CD4-positive, alpha-beta T cell treated with Interleukin-10 for 1 hour (primary cell): ENCODE measurements at places on chromosomes 7 and 10.

DNA sequence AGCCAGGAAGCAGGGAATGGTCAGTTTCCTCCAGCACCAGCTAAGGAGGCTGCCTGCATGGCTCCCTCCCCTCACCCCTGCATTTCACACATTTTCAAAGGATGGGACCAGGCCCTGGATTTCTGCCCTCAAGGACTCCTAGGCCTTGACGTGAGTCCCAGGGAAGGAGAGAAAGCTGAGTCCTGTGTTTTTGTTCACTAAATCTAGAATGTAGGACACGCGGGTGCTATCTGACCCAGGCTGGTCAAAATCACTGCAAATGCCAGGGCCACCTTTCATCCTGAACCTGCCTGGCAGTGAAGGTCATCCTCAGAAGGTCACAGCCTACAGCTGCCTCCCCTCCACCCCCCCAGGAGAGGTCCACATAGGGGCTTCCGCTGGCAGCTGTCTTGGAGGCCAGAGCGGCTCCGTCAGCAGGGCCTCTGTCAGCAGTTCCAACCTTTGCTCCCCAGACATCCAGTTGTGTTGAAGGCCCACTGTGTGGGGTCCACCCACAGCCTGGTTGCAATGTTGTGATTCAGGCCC lies 18.0 kb downstream of the RHBDD2 start:
- no peak for DNase-seq

GRCh38 chr7:106641416-106641815 lies 19.5 kb downstream of the CCDC71L start:
- DNase-seq: no peak

DNA sequence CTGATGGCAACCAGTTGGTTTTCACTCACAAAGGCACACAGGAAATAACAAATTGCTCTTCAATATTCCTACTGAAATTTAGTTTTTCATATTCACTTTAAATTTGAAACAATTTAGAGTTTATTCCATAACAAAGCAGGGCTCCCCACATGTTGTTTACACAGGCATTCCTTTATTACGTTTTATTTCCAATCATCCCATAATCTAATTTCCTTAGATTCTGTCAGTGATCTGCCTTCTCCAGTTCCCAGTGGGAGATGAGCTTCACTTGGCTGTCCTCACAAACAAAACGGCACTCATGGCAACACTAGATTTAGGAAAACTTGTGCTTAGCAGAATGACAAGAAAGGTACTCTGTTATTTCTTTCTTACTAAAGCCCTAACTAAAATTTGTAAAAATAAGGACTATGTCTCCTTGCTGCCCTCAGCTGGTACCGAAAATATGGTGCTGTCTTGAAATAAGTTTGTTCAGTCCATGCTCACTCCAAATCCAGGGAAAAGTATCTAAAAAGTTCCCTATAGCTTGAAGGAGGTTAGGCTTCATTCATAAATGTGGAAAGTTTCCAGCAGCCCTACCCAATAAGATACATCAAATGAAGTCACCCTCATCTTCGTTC lies 23.0 kb downstream of the PHYH start:
- DNase-seq: no peak

DNA sequence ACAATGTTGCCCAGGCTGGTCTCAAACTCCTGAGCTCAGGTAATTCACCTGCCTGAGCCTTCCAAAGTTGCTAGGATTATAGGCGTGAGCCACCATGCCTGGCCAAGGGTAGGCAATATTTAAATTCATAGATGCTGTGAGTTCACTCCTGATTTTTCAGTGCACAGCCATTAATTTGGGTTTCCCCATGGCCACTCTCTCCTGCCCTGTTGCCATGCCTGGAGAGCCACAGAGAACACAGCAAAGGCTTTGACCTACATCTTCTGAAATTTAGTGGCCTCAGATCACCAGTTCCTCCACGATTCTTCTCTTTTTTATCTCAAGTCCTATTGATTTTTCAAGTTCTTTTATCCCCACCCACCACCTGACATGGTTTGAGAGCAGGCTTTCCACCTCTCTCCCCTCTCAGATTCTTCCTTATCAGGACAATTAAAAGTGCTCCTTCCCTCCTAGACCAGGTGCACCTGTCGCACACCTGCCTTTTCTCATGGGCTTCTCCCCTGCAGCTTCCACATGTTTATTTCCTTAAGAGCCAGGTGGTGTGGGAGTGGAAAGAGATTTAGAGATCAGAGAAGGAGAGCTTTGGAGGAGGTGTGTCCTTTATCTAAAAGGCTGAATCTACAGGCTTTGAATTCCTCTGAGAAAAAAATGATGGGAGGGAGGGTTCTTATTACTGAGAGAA lies 123.8 kb downstream of the ADRA2A start:
- DNase-seq: no peak

GRCh38 chr7:103799298-103799697 lies 190.2 kb downstream of the RELN start:
- DNase-seq: no peak

DNA sequence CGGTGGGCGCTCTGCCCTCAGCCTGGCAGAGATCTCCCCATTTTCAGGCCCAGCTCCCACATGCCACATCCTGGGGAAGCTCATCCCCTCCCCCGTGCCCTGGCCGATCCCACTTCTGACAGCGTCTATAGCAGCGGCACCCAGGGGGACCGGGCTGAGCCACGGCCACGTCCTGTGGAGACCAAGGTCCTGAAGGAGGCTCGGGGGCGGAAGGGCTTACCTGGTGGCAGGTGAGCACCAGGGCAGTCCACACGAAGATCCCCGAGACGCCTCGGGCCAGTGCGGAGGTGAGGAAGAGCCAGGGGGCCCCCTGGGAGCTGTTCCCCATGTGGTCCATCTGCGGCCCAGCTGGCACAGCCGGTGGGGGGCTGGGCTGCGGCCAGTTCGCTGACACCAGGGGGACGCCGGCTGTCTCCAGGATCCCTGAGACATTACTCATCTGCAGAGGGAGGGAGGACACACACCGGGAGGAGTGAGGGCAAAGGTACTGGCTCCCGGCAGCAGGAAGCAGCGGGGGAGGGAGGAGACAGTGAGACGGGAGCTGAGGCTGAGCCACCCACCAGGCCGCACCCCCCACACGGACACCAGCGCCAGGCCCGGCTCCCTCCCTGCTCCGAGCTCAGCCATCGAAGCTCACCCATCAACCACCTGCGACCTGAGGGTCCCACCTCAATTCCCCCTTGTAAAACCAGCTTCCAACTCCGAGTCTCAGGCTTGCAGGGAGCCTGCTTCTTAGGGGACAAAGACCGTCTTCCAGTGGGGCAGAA lies 776 bp downstream of the TMEM184A start:
- DNase-seq: no peak

DNA sequence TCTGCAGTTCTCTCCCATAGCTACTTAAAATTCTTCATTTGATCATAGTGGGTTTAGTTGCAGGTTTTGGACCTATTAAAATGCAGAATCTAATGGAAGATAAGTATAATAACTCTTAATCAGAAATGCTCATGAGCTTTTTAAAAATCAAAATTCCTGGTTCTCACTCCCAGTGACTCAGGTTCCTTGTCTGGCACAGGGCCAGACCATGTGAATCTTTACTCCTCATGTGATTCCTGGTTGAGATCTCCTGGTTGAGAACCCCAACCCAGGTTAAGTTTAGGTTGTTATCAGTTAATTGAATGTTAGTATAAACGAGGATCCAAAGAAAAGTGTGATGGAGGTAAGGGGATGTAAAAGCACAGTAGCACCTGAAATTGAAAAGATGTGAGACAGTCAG lies 17.5 kb upstream of the TRUB1 start:
- no peak for DNase-seq

- no peak for DNase-seq
Observed at GRCh38 chr10:37741831-37742230, 115.6 kb downstream of the ZNF248 start.

DNA sequence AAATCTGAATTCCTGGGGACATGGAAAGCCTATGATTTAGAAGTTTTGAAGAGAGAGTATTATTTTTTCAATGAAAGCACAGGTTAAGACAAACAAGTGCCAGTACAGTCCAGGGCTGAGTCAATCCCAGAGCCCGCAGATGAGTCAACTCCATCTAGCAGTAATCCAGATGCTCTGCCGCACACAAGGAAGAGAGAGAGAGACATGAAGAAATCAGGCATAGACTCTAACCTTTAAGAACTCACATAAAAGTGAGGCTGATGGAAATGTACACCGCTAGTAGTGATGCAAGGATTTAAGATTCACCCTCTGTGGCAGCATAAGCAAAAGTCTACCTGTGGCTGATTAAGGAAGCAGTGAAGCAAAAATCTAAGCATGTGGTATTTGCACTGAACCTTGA lies 651.5 kb downstream of the TNS3 start:
- no peak for DNase-seq

GRCh38 chr7:70654979-70655378 lies 477.0 kb upstream of the GALNT17 start:
- DNase-seq: no peak

- no peak for DNase-seq
Observed at GRCh38 chr7:151838072-151838471, 38.8 kb downstream of the PRKAG2 start.

- no peak for DNase-seq
Observed at GRCh38 chr7:47443049-47443448, 138.9 kb downstream of the TNS3 start.

- no peak for DNase-seq
Observed at GRCh38 chr10:130215151-130215930, 79.2 kb downstream of the GLRX3 start.

GRCh38 chr10:3790858-3791257 lies 5.8 kb upstream of the KLF6 start:
- no peak for DNase-seq

DNA sequence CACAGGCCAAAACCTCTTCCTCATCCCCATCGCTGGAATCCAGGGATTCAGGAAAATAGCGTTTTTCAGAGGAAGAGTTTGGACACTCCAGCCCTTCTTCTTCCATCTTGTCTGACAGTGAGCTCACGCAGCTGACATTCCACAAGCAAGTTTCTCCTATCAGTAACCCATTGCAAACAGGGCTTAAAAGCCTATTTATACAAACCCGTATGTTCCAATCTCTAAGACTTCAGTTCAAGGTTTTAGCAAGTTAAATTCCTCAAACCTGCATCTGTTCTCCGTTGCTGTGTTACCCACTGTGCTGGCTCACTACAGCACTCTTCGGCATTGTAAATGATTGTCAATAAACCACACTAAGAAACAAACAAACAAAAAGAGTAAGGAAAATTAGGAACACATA lies 373 bp downstream of the DHX32 start:
- DNase-seq: no peak

GRCh38 chr7:38629651-38630510 lies 1.3 kb downstream of the AMPH start:
- DNase-seq: no peak

DNA sequence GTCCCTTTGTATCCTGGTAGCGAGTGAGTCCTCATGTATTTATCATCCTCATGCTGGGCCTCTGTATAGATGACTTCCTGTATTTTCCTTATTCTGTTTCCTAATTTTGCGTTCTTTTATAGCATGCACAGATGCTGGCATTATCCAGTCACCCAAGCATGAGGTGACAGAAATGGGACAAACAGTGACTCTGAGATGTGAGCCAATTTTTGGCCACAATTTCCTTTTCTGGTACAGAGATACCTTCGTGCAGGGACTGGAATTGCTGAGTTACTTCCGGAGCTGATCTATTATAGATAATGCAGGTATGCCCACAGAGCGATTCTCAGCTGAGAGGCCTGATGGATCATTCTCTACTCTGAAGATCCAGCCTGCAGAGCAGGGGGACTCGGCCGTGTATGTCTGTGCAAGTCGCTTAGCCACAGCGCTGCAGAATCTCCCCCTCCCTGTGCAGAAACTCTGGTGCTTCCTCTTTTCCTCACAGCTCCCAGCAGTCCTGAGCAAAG lies 183.1 kb upstream of the PRSS58 start:
- peak; percentile 26 for DNase-seq

DNA sequence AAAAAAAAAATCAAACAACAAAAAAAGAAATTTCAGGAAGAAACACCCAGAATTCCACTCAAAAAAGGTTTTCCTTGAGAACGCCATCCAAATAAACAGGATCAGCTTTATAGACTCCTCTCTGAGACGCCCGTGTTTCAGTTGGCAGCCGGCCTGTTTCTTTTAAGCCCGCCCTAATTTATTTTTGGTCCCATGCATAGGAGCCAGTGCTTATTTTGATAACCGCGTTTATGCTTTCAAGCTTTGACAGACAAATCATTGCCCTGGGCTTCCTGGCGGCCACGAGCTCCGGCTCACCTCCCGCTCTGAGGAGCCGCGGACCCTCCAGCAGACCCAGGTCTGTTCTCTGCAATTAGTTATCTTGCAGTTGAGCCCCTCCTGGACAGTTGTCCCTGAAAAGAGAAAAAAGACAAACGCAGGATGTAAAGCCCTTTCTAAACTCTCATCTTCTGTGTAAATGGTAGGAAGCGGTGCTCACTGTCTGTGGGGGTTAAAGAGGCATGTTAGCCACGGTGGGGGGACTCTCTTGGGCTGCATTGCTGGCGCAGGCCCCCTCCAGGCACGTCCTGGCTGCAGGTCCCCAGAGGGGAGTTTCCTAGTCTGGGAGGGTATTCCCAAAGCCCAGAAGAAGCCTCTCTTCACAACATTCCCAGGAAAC lies 22.2 kb upstream of the UNCX start:
- no peak for DNase-seq

GRCh38 chr7:31858055-31858454 lies 171.0 kb downstream of the PPP1R17 start:
- no peak for DNase-seq

GRCh38 chr7:17878627-17879026 lies 61.7 kb downstream of the SNX13 start:
- DNase-seq: no peak

DNA sequence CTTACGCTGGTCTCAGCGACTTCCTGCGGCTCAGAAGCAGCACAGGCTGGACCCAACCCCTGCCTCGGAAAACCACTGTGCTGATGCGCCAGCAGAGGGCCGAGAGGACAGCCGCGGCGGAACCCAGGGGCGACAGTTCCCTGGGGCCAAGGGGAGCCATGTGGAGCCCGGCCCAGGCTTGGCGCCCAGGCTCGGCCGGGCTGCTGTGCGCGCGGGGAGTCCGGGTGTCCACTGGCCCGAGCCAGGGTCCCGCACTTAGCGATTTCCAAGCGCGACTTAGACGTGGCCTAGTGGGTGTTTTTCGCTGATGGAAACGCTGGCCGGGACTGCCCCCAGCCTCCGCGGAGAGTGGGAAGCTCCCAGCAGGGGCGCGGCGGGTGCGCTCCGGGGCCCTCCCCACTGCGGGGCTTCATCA lies 18.6 kb upstream of the ZNF32 start:
- no peak for DNase-seq
